Left ventricle myocardium inferior (tissue), 1 donor: ENCODE measurements at places on chromosomes 11 and 22.

GRCh38 chr22:39547587-39547947 lies 15.0 kb upstream of the RPS19BP1 start:
- DNase-seq, result no peak

DNA sequence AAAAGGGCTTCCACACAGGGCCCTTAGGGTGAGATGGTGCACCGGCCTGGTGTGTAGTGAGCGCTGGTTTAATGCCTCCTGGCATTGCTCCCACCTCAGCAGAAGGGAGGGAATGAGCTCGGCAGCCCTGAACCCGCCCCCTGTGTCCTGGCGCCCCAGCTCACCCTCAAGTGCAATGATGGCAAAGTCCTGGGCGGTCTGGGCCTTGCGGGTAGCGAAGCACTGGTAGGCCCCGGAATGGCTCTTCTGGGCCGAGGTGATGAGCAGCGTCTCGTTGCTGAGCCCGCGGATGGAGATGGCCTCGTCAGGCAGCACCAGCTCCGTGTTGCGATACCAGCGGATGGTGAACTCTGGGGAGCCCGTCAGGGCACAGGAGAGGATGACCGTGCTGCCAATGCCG lies 193.3 kb downstream of the CEP164 start:
- no peak for DNase-seq

- DNase-seq, result no peak
These were observed 203.4 kb downstream of the CADM1 start for GRCh38 chr11:115300660-115301428.

DNA sequence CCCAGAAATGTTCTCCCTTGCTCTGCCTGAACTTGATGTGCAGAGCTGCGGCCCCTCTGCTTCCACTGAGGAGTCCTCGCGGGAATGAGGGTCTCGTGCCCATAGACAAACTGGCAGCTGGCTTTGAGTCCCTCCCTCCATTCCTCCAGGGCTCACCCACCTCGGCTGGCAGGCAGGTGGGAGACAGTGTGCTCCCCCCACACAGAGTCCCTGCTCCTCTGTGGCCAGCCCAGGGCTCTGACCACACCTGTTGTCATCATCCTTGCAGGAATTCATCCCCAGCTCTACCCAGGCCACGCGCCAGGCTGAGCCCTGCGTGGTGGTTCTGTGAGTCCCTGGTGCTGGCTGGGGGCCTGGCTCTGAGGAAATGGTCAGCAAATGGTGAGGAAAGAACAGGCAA lies 521.9 kb downstream of the TBC1D22A start:
- DNase-seq, result no peak

- DNase-seq, result no peak
These were observed 14.8 kb downstream of the CD59 start for GRCh38 chr11:33721426-33721825.

DNA sequence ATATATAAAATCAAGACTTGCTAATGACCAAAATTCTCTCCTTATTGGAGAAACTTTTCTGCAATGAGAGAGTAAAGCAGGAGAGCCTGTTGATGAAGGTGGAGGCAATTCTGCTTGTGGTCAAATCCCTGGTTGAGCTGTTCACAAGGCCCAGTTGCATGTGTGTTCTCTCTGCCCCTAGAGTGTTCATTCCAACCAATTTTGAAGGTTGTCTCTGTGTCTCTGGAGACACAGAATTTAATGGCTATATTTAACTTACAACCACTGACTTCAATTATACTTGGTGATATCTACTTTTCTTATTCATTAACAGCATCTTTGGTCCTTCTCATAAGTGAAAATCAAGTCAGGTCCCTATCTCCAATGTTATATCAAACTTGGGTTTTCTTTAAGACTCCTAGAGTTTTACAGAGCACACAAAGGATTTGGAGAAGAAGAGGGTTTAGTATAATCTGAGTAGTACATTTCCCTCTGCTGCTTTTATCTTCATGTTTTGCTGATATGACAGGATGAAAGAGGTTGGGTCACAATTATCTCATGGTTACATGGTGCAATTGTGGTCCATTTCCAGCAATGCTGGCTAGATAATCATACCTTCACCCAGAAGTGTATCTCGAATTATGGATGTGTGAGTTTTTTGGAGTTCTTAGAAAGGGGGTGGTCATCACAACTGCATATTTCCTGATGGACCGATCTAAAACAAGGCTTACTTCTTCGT lies 4.0 kb downstream of the OOSP4A start:
- DNase-seq, result no peak

GRCh38 chr11:66607126-66607834 lies 9.2 kb upstream of the RBM14 start:
- DNase-seq, result peak; percentile 51

- DNase-seq, result no peak
These were observed 469.8 kb upstream of the ANO3 start for GRCh38 chr11:25862159-25862558.

DNA sequence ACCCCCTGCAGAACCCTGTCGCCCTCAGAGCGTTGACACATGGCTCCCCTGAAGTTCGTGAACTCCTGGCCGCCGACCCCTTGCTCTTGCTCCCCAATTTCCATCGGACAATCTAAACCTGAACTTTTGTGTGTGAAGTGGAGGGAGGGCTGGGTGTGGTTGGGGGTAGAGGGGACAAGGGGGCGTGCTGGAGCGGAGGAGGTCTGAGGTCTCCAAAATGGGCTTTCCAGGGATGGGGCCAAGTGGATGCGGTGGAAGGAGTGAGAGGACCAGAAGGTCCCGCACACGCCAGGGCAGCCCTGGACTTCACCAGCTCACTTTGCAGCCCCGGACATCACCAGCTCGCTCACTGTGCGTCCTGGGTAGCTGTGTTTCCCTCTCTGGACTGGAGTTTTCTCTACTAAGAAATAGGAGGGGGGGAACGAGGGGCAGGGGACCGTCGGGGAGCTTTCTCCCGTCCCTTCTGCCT lies 18.6 kb downstream of the CREB3L1 start:
- DNase-seq, result no peak

DNA sequence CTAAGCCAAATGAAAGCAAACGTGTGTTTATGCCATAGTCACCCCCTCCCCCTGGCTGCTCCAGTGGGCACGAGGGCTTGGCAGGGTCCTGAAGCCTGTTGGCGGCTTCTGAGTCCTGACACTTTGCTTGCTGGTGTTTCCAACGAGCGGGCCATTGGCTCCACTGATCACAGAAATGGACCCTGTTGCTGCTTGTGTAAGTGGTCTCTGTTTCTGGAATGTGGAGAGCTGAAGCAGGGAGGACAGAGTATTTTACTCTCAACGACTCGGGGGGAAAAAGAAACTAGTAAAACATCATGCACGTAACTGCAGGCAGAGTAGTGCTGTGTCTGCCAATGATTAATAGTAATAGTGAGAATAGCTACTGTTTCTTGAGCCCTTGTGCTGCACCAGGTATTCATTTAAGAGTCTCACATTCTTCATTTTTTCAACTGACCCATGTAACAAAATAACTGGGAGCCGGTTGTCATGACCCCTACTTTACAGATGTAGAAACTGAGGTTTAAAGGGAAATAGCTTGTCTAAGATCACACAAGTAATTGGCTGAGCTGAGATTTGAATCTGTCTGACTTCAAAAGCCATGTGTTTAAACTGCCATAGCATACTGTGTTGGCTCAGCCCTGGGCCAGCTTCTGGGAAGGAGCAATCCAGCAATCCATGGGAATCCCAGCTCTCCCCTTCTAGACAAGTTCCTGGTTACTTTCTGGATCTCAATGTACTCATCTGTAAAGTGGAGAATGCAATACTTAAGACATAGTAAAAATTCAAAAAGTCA lies 526.7 kb downstream of the INSC start:
- DNase-seq, result no peak

GRCh38 chr11:111455291-111456085 lies 56.7 kb downstream of the BTG4 start:
- no peak for DNase-seq

- DNase-seq, result no peak
These were observed 230.7 kb downstream of the FAT3 start for GRCh38 chr11:92455210-92455790.

GRCh38 chr11:78802058-78802761 lies 227.5 kb upstream of the NARS2 start:
- no peak for DNase-seq

GRCh38 chr11:75563978-75564552 lies 2.0 kb downstream of the SERPINH1 start:
- DNase-seq, result peak; percentile 64

DNA sequence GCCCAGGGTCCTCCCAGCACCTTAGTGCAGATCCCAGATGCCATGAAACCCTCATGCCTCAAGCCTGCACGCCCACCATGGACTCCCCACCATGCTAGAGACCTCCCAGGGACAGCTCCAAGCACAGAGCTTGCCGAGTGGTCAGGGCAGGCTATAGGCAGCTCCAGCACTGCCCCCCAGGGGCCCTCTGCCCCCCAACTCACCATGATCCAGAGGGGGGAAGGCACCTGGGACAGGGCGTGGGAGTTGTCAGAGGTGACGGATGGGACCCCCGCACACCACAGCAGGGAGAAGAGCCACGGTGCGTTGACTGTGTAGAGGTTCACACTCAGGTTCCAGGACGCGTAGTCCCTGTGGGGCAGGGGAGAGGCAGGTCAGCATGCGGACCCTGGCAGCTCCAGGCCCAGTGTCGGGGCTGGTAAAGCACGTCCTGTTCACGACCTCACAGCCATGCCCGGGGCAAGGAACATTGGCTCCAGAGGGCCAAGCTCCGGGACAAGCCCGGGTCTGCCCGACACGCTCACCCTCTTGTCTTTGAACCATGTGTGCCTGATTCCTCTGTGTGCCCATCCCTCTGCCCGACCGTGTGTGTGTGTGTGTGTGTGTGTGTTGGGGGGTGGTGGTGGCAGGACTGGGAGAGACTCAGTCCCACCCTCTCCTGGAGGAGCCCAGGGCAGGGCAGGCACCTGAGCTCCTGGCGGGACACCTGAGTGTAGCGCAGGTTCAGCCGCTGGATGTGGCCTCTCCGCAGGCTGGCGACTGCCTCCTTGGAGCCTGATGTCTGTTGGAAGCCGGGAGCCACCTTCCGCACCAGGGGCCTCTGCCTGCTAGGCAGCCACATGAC lies 8.2 kb upstream of the KLHL35 start:
- DNase-seq, result no peak

DNA sequence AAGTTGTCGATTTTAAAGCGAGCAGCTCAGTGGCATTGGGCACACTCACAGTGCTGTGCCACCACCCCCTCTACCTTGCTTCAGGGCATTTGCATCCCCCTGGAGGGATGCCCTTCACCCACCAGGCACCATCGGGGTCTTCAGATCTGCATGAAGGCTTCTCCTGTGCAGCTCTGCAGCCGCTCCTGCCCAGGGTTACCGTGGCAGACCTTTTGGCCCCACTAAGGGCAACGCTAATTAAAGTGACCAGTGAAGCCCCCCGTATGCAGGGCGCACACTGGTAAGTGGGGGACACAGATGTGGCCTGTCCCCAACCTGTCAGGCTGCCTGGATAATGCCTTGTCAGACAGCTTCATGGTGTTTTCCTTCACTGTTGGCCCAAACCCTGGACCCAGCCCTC lies 1117.7 kb downstream of the BRD1 start:
- peak; percentile 2 for DNase-seq

DNA sequence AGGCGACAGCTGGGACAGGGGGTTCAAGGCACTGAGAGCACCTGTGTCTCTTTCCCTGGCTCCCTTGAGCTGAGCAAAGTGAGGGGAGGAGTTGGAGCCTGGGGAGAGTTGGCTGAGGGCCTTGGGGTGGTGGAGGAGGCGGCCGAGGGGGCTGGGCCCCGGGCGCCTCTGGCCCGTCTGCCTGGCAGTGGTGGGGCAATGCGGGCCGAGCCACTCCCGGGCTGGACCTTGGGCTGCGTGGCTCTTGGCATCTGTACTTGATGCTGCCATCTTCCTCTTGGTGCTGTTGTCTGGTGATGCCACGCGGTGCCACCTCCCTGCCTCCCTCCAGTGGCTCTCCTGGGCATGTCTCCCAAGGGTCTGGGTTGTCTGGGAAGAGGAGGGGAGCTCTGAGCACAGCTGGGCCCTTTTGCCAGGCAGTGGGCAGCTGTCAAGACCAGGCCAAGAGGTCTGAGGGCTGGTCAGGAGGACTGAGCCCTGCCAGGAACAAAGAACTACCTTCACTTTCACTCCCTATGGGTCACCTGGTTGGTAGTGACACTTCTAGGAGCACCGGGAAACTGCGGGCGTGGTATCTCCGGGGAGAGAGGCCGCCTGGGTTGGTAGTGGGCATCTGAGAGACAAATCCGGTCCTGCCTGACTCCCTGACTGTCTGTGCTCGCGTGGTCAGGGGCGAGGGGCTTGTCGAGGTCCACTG lies 1.3 kb downstream of the GRIK4 start:
- no peak for DNase-seq

DNA sequence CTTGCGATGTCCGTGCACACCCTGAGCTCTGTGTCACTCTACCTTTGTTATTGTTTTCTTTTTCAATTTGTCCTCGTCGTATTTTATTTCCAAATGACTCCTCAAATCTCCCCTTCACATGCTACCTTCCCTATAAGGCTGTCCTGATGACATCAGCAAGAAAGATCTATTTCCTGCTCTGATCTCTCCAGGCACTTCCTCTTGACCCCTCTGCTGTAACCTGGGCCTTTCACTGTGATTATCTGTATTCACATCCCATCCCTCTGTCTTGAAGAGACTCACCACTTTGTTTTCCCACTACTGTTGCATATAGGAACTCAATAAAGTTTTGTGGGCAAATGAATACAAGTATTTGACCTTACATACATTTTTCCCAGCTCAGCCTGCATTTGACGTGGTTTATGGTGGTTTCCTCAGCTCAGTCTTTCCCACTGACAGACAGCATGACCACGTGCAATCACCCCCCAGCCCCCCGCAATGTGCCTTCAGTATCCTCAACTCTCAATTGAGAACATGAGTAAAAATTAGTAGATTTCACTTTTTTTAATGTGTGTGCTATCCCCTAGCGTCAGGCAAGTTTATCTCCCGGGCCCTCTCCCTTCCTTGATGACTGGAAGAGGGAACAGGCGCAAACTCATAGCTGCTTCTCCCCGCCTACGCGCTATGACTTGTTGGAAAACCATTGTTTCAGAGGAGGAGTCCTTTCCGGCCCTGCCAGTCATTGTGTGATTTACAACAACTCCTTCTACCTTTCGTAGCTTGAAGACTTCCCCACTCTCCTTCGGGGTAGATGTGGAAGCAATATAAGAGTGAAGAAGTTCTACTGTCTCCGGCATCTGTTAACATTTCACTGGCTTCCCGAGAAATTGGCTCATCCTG lies 498.5 kb downstream of the NTM start:
- no peak for DNase-seq

GRCh38 chr11:85970593-85970992 lies 98.3 kb downstream of the PICALM start:
- DNase-seq, result no peak

- no peak for DNase-seq
These were observed 485.7 kb downstream of the MN1 start for GRCh38 chr22:27315833-27316232.

GRCh38 chr22:25396615-25397200 lies 167.8 kb upstream of the GRK3 start:
- no peak for DNase-seq
